Prostate gland (tissue), 2 donors: ENCODE measurements at places on chromosomes 2 and 18. TPM values are rescaled to one million over a fixed set of nuclear protein-coding genes. Genes with fewer than 3 reads are reported as not detected.

Gene KIAA2012
- 0.74 TPM for total RNA-seq

Gene TXNDC2
- total RNA-seq, result not detected

Gene OR6B2
- total RNA-seq, result not detected

Gene BMP10
- total RNA-seq, result not detected

Gene RAX
- total RNA-seq, result 0.23 TPM
